ENCODE measurements at places on chromosomes 11 and 22.

DNA sequence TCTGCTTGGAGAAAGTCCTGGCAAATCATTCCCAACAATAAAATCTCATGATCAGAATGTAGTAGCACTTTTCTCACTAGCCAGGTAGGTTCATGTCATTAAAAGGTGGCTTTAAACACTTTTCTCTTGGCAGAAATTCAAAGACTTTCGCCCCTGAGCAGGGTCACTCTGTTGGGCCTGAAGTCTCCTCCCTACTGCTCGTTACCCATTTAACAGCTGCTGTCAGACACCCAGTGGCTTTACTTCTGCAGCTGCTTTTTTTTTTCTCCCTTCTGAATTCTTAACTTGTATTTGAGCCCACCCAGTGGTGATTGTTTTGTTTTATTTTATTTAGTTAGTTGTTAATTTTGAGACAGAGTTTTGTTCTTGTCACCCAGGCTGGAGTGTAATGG, 25.0 kb downstream of the ARHGAP8 start:
- no peak for DNase-seq

GRCh38 chr22:49917974-49918910, at the start of the genes ALG12 and CRELD2:
ALG12 (minus strand) TSS chr22:49918438; CDS start chr22:49913765, 4,673 bp downstream.
CRELD2 (plus strand) TSS chr22:49918634; CDS start chr22:49918770, 136 bp downstream.
- DNase-seq = peak; percentile 99

- no peak for DNase-seq
Measured at GRCh38 chr22:29992341-29993275, 87.7 kb upstream of the HORMAD2 start.

DNA sequence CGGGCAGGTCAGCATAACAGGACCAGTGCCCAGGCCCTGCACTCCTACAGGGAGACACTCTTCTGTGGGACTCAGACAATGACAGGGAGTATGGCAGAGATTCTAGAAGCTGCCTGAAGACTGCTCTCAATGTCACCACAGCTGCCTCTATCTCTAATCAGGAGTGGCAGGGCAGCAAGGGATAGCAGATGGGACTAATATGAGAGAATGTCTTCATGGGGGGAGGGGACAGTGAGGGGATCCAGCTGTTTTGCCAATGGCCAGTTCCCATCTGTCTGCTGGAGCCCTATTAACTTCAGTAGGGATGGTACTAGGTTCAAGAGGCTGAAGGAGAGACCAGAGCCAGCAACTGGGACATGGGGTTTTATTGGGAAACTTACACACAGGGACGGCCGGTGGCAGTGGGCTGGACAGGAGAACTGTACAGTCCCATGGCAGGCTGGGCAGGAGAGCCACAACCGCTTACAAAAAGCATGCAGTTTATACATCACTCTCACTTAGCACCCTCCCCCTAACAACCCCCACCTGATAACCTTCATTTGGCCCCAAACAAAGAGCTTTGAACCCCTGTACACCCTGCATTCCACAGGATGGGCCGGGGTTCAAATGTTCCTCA, 2.5 kb upstream of the CD82 start:
- no peak for DNase-seq

DNA sequence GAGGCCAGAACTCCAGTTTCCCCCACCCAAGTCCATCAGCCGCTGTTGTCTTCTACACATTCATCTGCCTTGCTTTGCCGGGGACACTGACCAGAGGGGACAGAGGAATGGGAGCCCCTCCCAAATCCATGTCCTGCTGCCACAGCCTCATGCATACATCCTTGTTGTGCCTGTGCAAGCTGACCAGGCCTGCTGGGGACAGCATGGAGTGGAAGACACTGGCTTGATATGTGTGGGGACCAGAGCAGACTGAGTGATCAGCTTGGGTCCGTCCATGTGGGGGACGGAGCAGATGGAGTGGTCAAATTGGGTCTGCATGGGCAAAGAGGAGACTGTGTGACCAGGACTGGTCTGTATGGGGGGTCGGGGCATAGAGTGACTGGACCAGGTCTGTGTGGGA, 43.8 kb downstream of the KCNC1 start:
- DNase-seq = no peak

DNA sequence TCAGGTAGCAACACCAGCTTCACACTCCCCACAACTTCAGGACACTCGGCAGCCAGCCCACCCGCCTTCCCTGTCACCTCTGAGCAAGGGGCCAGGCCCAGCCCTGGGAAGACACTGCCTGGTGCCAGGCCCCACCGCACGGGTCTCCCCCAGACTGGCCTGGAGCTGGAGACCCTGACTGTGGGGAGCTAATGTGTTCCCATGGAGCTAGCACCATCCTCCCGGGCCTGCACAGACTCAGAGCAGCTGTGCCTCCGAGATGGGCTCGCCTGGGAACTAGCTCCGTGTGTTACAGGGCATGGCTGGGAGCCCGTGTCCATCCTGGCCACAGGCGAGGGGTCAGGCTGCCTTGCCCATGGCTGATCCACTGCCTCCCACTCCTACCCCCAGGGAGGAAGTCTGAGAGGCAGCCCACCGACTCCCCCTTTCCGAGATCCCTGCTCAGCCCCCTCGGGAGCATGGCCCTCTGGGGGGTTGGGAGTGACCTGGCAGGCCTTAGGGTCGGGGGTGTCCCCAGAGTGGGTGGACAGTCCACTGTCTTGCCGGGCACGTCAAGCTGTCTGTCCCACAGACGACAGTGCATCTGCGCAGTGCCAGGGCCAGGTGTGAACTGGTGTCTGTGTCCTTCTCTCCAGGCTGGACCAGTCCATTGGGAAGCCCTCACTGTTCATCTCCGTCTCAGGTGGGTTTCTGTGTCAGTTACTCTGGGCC, 76.7 kb upstream of the KCNQ1OT1 start:
- no peak for DNase-seq

DNA sequence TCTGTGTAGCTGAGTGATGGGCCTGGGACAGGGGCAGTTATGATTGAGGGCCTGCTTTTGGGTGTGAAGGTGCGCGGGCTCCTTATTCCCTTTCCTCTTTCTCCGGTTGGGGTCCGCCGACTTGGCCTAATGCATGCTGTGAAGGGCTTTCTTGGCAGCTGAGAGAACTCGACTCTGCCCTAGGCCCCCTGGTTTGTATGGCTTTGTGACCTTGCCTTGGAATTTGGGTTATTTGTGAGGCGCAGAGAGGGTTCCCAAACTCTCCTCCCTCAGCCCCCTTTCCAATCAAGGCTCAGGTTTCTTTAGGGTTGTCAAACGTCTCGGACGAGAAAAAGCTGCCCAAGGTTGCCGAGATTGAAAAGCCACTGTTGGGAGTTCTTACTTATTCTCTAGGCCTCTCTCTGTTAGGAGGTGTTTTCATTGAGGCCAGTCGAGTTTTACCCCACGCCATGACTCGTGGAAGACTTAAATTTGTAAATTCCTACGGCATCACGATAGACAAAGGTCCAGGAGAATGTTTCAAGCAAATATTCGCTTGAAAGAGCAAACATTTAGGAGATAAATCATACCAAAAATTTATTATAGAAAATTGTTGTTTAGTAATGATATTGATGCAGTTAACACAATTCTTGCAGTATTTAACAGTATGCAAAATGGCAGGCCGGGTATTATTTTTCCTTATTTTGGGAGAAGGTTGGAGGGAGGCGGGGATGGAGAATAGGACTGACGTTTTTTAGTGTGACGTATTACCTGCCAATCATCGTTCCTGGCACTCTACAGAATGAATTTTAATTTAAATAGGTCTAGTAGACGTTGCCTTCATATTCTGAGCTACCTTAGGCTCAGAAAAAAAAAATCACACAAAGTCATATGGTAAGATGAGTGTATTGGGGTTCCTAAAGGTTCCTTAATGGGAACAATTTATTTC, 689 bp downstream of the PDHX start:
- DNase-seq = no peak

GRCh38 chr11:18699848-18700261, 1.3 kb downstream of the TMEM86A start:
- no peak for DNase-seq

DNA sequence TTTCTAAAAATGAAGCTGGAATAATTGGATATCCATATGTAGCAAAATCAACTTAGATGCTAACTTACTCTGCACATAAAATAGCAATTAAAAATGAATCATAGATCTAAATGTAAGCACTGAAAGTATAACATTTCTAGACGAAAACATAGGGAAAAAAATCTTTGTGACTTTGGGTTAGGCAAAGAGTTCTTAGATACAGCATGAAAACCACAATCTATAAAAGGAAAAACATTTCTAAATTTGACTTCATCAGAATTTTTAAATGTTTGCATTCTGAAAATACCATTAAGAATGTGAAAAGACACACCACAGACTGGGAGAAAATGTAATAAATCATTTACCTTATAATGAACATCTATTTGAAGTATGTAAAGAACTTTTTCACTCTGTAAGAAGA, 128.8 kb downstream of the APIP start:
- DNase-seq = no peak

DNA sequence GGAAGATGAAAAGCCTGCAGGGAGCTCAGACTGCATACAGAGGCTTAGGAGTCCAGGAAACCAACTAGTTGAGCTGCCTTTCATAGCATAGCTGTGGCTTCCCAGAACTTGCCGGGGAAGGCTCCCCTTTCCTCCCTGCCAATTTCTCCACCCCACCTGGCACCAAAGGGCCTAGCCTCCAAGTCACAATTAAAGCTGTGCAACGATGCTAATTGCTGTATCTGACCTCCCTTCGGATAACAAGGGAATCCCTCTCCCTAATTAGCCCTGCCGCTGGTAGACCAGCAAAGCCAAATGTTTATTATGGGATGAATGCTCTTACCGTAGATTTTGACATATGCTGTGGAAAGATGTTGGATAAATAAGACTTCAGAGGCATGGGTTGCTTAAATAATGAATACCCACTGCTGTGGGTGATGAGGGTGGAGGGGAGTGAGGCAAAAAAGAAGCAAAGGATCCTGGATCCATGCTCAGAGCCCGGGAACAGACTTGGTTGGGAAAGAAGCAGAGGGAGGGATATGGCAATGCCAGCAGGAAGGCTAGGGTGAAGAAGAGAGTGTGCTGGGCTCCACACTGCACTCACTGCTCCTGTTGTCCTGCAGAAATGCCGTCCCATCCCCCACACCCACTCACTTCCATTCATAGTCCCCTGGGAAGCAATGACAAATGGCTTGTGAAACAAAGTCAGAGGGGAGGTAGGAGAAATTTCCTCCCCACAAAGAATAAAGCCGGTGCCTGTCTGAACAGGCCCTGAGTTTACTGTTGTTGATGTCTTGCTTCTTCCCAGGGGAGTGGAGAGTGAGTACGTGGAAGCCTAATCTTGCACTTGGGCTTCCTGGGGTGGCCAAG, 608.1 kb upstream of the CADM1 start:
- DNase-seq = no peak

- no peak for DNase-seq
Measured at GRCh38 chr11:35030716-35031213, 108.2 kb upstream of the CD44 start.

DNA sequence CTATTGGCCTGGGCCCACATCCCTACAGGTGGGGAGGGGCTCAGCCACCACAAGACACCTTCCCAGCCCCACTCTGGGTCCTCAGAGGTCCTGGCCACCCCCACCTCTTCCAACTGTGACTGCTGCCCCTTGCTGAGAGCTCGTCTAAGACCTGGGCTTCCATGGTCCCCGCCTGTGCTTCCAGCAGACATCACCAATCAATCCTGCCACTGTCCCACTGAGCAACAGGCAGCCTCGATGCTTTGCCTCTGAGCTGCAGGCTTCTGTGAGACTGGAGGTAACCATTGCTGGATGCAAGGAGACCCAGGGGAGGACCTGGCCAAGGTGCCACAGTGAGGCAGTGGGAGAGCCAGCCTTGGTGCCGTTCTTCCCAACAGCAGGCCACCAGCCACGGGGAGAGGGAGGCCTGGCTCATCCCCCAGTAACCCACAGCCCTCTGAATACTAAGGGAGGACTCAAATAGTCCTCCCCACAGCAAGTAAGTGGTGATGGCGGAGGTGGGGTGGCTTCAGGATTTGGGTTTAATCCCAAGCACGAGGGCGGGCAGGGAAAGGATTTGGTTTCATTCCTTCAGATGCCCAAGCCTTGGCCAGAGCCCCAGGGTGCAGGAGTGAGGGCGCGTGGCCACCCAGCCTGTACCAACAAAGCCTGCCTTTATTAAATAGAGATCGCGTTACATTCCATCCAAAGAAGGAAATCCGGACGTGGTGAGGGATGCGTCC, 5.5 kb upstream of the FADS3 start:
- DNase-seq = no peak

GRCh38 chr11:61946894-61947293, 3.3 kb upstream of the BEST1 start:
- DNase-seq = no peak

DNA sequence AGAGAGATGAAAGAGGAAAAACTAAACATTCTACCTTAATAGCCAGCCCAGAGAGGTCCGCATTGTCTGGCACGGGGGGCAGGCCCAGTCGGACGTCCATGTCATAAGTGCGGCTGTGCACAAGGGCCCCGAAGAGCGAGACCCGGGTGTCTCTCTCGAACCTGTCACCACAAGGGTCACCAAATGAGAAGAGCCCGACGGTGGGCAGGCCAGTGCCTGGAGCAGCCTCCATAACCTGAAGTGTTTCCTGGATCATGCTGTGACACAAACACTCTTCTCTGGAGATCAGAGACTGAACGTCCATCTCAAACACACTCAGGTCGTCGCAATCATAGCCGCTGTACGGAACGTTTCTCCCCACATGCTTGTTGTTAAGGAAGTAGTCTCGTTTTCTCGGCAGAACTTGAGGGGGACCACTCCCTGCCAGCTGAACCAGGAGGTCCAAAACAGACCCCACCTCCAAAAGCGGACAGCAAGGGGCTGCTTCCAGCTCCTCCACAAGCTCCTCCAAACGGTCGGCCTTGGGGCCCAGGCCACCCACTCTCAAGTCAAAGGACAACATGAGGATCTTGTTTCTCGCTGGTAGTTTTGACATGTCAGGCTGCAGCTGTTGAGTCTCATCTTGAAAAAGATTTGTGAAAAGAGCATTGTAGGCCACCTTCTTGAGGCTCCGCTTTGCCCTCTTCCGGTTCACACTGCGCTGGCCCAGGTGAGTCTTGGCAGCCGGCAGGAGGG, 971 bp downstream of the TUBGCP6 start:
- no peak for DNase-seq

- DNase-seq = no peak
Measured at GRCh38 chr22:50490531-50491308, 4.1 kb downstream of the MIOX start.

- DNase-seq = no peak
Measured at GRCh38 chr11:117467770-117468169, 140.1 kb downstream of the CEP164 start.

- no peak for DNase-seq
Measured at GRCh38 chr22:43892183-43892894, 526 bp upstream of the PNPLA5 start.

All from GM10248 (cell line).